ENCODE measurements at places on chromosomes 1 and 21.
A peak's percentile ranks its signal among the peaks of the same experiment; 100 is the strongest.

DNA sequence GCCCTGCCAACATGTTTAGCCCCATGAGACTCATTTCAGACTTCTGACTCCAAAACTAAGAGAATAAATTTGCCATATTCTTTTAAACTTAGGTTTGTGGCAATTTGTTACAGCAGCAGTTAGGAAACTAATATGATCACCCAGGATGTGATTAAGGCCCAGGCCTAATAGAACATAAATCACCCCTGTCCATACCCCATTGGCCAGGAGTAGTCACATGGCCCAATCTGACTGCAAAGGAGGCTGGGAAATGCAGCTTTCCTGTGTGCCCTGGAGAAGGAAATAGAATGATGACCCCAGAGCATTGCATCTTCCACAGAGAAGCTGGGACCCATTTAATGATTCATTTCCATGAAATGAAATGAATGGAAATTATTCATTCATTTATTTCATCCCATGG, 100.4 kb upstream of the KLHDC7A start:
- DNase-seq: no peak

- DNase-seq: no peak
Measured at GRCh38 chr1:210376836-210377372, 48.2 kb downstream of the HHAT start.

DNA sequence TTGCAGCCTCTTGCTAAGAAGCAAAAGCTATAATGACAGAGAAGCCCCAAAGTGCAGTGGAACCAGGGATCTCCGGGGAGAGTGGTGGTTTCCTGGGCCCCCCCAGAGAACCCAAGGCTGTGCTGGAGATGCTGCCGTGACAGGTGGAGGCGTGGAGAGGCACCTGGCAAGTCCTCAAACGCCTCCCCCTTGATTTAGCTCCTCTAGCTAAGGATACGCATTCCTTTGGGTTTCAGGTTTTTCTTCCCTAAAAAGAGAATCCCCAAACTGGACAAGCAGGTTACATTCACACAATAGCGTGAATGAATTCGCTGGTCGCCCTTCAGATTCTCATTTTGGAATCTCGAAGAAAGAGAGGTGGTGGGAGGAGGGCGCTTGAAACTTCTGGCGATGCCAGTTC, 853 bp upstream of the ATP1A1 start:
- DNase-seq: no peak

DNA sequence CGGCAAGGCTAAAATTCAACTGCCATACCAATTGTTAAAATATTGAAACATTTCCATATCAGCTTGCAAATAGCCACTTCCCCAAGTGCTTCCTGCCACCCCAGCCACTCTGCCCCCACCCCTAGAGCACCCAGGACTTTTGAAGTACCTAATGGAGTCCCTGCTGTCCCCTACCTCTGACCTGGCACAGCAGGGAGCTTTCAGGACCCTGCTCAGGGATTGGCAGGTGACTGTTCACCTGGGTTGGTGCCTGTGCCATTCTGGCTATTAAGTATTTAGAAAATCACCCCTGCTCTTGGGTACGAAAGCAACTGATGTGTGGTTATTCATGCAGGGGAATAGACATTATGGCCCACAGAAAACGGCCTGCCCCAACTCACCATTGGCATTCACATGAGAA, 9.1 kb upstream of the HPCAL4 start:
- DNase-seq: no peak

GRCh38 chr1:41540886-41541591, 56.6 kb upstream of the EDN2 start:
- no peak for DNase-seq

- DNase-seq: no peak
Measured at GRCh38 chr1:94799206-94799605, 21.0 kb upstream of the SLC44A3 start.

DNA sequence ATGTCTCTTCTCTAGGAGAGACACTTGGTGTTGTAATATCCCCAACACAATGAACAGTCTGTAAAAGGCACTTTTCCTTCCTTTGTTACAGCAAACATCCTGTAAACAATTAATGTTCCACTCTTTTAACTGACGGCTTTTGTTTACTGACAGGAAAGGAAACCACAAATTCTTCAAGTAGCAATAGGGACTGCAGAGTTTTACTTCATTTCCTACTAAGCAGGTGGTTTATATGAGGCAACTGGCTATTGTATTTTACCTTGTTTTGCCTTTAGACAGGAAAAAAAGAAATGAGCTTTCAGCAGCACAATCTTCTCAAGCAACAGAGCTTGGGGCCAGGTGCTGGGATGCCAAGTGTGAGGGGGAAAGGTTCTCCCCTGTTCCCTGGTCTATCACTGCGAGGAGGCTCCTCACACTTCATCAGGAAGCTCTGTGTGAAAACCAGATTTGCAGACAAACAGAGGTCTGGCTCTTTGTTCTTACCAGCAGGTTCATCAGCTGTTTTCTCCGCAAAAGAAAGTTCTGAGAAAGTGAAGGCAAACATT, 51.2 kb downstream of the SIPA1L2 start:
- DNase-seq: no peak

GRCh38 chr21:25862112-25862511, 127.3 kb downstream of the GABPA start:
- no peak for DNase-seq

GRCh38 chr21:45836694-45837670, 144.6 kb upstream of the COL6A1 start:
- no peak for DNase-seq

DNA sequence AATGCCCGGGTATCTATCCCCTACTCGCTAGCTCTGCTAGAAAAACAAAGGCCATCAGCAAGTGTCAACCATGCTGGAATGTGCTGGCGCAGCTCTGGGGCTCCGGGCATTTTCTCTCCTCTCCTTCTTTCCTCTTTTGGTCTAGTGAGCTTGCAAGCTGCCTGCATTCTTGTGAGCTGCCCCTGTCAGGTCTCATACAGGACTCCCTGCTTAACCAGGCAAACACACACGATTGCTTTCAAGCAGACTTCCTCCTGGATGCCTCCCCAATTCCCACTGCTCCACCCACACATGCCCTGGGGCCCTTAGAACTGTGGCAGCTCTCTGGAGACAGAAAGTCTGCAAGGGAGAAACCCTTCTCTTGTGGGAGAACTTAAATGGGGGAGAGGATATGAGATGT, 35.7 kb upstream of the SUCO start:
- no peak for DNase-seq

DNA sequence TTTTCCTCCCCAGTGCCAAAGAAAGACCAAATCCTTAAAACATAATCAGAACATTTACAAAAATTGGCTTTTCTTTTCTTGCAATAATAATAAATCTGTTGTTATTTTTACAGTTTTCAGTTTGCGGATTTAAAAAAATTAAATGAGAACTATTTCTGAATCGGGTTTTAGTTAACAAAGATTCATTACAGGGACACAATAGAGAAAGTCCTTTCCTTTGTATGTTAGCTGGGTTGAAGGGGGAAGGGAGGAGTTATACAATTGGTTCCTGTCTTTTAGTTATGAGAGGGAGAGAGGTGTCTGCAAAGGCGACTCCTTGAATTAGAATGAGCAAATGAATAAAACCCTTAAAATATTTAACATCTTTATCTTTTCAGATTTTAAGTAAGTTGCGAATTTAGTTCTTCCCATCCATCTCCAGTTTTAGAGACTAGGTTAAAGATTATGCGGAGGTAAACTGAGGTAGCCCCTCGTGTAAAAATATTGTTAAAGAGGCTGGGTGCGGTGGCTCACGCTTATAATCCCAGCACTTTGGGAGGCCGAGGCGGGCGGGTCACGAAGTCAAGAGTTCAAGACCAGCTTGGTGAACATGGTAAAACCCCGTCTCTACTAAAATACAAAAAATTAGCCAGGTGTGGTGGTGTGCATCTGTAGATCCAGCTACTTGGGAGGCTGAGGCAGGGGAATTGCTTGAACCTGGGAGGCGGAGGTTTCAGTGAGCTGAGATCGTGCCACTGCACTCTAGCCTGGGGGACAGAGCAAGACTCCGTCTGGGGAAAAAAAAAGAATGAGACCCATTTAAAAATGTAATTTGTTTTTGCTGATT, 3.9 kb downstream of the SPEN start:
- no peak for DNase-seq

DNA sequence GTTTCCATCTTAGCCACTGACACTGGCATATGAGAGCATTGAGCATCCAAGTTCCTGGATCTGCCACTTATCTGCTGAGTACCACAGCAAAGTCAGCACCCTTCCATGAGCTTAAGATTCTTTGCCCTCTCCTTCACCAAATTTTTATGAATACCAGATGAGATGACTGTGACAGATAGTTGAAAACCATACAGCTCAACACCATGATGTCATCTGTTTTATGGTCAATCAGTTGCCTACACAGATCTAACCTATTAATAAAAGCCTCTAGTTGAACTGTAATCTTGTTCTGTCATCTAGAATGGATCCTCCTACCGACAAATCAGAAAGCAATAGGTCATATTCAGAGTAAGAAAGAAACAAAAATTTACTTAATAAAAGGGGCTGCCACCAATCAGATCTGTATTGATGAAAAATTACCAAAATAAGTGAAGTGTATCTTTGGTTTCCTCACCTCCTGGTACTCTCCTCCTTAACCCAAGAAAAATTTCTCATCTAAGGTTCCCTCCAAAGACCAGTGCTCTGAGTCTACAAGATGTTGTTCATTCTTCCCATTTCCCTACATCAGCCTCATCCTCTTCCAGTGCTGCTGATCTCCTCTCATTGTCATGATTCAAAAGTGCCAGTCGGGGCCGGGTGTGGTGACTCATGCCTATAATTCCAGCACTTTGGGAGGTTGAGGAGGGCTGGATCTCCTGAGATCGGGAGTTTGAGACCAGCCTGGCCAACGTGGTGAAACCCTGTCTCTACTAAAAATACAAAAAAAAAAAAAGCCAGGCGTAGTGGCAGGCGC, 138.8 kb upstream of the CTTNBP2NL start:
- no peak for DNase-seq

- DNase-seq: no peak
Measured at GRCh38 chr1:211386921-211387320, 60.3 kb downstream of the TRAF5 start.

DNA sequence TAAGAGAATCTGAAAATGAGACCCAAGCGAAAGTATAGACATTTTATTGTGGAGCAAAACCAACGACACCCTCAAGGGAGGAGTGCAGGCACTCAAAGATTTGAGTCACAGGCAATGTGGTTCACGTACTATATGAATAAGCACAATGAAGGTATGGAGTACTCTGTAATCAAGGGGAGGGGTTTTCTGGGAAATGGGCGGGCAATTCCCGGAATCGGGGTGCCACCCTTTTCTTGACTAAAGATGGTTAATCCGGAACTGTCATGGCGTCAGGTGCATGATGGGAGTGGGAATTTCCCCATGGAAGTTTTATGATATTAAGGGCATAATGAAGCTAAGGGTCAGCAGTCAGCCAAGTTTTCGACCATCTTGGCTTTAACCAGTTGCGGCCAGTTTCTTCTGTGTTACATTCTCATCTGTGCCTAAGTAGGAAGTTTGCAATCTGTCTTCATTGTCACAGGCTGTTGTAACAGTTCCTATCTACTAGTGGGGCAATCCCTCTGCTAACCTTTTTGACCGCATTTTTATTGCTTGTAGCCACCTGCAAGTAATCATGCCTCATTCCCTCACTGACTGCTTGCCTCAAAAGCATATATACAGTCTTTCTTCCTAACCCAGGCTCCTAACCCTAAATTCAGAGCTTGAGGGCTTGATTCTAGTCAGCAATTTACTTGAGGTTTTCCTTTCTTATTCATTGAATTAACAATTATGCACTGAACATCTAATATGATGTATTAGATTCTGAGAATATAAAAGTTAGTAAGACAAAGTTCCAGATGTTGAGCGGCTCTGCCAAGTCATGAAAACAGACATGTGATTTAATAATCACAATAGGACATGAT, 775 bp upstream of the AIM2 start:
- peak; percentile 75 for DNase-seq

DNA sequence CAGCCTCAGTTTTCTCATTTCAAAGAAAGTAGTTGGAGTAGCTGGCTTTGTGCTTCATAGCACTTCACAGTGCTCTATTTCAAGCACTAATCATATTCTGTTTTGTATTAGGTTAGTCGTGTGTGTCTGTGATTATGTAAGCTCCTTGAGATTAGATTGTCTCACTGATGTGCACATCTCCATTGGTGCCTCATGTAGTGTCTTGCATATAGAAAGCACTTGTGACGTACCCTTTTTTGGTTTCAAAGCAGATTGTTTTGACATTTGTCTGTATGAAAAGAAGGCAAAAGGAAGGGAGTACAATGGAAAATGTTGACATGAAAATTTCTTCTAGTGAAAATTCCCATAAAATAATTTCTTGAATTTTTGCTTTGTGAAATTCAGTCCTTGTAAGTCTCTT, 13.9 kb downstream of the BTBD8 start:
- no peak for DNase-seq

All from activated CD8-positive, alpha-beta memory T cell treated with anti-CD3 and anti-CD28 coated beads for 48 hours (primary cell).